ENCODE measurements at places on chromosomes 2 and 18.

- no peak for DNase-seq
Observed at GRCh38 chr2:189927823-189928222, 134.7 kb downstream of the MSTN start.

DNA sequence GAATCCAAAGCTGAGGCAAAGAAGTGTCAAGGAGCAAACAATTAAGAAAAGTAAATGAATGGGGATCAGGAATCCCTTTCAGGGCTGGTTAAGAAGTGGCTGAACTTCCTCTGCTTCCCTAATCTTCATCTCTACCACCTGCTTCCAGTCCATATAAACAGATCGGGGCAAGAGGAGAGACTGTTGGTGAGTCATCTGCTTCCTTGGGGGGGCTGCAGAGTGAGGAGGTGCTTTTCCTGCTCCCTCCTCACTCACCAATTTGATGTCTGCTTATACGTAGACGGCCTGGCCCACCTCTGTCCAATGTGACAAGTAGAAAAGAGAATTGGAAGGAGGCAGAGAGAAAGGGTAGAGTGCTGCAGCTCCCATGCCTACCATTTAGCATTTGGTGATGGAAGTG lies 68.4 kb downstream of the NAB1 start:
- DNase-seq: no peak

- no peak for DNase-seq
Observed at GRCh38 chr2:190435031-190435670, 27.0 kb downstream of the MFSD6 start.

DNA sequence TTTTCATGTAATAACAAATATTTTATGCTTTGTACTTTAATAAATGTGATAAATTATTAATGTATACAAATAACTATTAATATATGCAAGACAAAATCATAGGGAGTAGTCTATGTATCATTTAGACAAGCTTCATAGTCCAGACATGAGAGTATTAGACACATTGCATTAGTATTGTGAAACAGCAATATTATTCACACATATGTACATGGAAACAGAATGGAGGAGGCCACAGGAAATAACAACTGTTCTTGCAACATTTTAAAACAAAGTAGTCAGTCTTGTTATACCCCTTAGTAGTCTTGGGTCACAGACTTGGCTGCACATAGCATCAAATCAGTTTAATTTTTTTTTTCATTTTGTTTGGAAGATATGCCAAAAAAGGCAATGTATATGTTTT lies 15.8 kb downstream of the DSC1 start:
- peak; percentile 47 for DNase-seq

DNA sequence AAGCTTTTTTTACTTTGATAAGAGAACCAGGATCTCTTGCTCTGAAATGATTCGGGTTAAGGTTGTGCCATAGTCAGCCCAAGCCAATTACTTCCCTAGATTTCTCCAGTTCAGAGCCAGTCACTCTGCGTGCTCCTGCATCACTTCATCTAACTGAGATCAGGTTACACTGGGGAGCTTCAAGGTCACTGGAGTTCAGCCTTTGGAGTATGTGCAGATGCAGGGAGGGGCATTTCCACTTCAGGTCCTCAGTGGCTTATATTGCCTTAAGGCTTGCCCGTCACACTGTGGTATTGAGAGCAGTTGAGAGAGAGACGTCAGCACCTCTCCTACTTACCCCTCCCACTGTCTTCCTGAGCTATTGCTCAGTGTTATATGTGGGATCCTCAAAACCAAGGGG lies 317.8 kb downstream of the EPHA4 start:
- no peak for DNase-seq

GRCh38 chr2:183811281-183811680 lies 687.0 kb downstream of the NUP35 start:
- DNase-seq: peak; percentile 83
